CD4-positive, alpha-beta T cell treated with Interleukin-1 beta for 1 hour (primary cell): ENCODE measurements at places on chromosomes 1 and 21.

- DNase-seq = no peak
These were observed 30.4 kb downstream of the RAP1GAP start for GRCh38 chr1:21638531-21639341.

DNA sequence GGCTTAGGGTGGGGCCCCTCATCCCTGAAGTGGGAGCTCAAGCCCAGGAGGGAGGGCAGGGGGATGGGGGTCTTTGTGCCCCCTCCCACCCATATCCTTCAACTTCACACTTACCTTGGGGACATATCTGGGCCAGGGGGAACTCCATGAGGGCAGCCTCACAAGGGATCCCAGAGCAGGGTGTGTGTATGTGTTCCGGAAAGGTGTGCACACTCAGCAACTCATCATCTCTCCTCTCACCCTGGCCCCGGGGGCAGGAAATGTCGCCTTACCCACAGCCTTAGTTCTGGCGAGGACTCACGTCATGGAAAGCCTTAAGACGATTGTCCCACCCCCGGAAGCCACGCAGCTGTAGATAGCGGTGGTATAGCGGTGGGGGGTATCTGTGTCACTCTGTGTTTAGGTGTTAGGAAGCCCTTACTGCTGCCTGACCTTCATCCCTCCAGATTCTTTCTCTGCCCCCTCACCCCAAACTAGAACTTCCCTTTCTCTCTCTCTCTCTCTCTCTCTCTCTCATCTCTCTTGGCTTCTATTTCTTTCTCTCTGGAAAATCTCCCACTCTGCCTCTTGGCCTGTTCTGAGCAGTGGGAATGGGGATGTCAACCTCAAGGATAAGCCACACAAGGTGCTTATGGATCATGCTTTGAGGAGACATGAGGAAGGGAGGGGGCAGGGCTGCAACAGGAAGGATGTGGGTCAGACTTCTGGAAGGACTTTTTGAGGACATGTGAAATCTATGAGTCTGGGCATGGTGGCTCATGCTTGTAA, at the start of gene SH2D2A:
Gene SH2D2A (minus strand): TSS at position 288 of the 768 bp plus-strand sequence. CDS start 140 bp downstream, at position 148.
- DNase-seq = peak; percentile 97

GRCh38 chr1:65512383-65512782, 91.9 kb downstream of the LEPR start:
- DNase-seq = no peak

DNA sequence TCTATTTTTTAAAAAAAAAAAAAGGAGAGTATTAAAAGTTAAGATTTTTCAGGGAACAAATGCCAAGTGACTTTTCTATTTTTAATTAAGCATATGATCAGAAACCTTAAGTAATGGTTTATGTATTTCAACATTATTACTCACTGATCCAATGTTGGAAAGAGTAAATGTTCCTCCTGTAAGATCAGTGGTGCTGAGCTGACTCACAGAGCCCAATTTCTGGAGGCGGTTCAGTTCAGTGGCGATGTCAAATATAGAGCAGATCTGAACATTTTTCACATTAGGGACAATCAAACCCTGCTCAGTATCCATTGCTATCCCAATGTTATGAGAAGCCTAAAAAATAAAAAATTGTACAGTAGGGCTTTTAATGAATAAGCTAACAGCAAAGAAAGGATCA, 28.2 kb upstream of the LRRC39 start:
- DNase-seq = no peak

DNA sequence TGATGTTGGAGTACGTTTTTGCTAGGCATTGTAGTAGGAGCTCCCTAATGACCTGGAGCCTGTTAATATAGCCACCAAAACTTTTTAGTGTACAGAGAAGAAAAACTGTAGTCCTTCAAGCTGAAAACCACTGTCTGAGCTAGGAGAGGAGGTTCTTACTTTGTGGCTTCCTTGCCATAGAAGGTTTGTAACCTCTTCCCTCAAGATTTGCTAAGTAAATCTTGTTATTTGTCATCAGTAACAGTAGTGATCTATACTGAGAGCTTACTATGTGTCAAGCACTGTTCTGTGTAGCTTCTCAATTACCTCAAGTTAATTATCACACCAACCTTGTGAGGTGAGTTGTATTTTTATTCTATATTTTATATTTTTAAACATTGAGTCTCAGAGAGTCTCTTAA, 21.2 kb upstream of the LRRC8C start:
- DNase-seq = peak; percentile 50

GRCh38 chr1:105608713-105609112, 1447.8 kb upstream of the PRMT6 start:
- DNase-seq = no peak

- no peak for DNase-seq
These were observed 8.6 kb downstream of the PAPPA2 start for GRCh38 chr1:176471338-176472121.
